Effector memory CD4-positive, alpha-beta T cell (primary cell): ENCODE measurements at places on chromosomes 12 and 14.

DNA sequence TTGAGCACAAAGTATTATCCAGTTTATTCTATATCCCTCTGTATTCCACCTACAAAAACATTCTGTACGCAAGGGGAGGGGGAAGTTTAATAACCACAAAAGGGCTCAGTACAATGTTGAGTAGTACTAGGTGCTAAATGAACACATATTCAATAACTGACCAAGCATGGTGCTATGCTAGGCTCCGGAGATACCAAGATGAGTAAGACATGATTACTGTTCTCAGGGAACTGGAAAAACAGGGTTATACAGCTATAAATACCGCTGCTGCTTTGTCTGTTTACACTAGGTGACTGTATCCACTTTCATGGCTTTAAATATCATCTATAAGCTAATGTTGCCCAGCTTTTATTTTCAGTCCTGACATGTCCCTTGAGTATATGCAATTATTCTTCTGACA lies 135.8 kb downstream of the INSM2 start:
- no peak for DNase-seq

DNA sequence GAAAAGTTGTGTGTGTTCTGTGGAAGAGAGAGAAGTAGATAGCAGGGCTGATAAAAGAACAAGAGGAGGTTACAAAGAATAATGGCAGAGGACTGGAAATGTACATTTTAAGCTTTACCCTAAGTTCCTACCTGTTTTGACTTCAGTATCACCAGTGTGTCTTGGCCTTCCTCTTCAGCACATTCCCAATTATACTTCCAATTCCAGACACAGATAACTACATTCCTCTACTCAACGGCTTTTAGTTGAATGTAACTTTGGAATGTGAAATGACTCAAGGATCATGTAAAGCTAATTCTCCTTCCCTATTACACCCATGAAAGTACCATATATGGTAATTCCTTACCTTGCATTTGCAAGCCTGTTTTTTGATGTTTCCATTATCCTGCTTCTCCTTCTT lies 5.0 kb downstream of the MGST1 start:
- DNase-seq: no peak

GRCh38 chr12:95637471-95638155 lies 86.3 kb upstream of the USP44 start:
- DNase-seq: no peak

- no peak for DNase-seq
These were observed 83.7 kb downstream of the TMEM30B start for GRCh38 chr14:61197416-61197815.

GRCh38 chr12:58262796-58263195 lies 321.4 kb downstream of the ATP23 start:
- no peak for DNase-seq

GRCh38 chr14:103693515-103693914 lies 21.7 kb downstream of the XRCC3 start:
- no peak for DNase-seq

- no peak for DNase-seq
These were observed 203.1 kb upstream of the CNOT2 start for GRCh38 chr12:70040141-70040540.

DNA sequence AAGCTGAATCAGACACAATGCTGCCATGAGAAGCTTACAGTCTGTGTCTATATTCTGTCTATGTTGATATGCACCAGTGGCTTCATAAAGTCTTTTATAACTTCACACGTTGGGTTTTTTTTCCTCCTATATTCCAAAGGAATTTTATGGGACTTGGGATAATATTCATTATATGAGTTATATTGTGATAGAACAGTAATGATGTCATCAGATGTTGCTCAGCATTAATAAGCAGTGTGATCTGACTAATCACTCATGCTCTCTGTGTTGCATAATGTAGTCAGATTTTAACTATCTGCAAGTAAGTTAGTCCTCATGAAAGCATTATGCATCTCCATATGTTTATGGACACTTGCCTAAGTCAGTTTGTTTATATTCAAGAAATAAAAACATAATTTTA lies 159.6 kb downstream of the PLCZ1 start:
- no peak for DNase-seq

- DNase-seq: no peak
These were observed 4.5 kb upstream of the OAS2 start for GRCh38 chr12:112973818-112974231.

DNA sequence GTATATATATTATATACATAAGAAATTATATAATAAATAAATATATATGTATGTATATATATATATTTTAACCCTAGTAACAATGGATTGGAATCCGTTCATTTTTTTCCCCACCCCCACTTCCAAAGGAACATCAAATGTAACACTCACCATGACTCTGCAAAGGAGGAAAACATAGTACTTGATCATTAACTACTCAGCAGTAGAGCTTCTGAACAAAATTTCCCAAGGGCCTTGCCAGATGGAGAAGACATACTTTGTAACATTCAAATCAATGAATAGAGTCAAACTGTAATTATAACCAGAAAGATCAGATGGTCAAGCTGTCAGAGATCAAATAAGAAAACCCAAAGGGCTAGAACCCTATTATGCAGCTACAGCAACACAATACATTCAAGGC lies 126.0 kb upstream of the CNTN1 start:
- DNase-seq: no peak

- no peak for DNase-seq
These were observed 90.8 kb downstream of the NPAS3 start for GRCh38 chr14:33029511-33029910.

DNA sequence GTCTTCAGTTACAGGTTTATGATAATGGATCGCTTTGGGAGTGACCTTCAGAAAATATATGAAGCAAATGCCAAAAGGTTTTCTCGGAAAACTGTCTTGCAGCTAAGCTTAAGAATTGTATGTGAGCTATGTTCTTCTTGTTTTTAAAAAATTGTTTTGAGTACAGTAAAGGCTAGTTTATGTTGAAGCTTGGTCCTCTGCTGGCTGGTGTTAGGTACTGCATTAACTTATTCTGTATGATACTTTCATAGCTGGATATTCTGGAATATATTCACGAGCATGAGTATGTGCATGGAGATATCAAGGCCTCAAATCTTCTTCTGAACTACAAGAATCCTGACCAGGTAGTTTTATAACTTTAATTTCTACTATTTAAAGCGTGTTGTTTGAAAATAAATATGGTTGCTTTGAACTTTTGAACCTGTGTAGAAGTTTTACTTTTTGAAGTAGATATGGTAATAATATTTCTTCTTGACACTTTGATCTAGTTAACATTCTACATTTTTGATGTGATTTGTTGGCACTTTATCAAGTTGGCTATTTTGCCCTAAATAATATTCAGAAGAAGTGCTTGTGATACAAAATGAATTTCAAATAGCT lies 55.7 kb downstream of the VRK1 start:
- no peak for DNase-seq

- DNase-seq: no peak
These were observed 59.1 kb upstream of the SLC6A13 start for GRCh38 chr12:321606-322326.

DNA sequence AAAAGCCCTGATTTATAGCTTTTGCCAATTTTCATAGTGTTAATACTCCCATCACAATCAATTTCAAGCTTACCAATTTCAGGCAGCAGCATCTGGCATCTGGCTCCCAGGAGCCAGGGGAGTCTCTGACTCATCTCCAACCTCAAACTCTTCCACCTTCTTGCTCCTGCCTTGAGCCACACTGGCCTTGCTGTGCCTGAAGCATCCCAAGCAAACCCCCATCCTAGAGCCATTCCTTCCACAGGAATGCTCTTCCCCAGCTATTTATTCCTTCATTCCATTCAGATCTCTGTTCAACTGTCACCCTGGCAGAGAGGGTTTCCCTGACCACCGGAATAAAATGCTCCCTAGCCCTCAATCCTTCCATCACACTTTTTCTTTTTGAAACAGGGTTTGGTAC lies 13.9 kb upstream of the PPP1CC start:
- no peak for DNase-seq

- no peak for DNase-seq
These were observed 148.1 kb downstream of the LMNTD1 start for GRCh38 chr12:25404955-25405354.

- DNase-seq: no peak
These were observed 1704.1 kb upstream of the FLRT2 start for GRCh38 chr14:83825843-83826242.

GRCh38 chr12:68794653-68795251 lies 13.2 kb upstream of the MDM2 start:
- DNase-seq: no peak

- DNase-seq: no peak
These were observed 22.8 kb downstream of the COX8C start for GRCh38 chr14:93369713-93370266.

- no peak for DNase-seq
These were observed 18.5 kb upstream of the SLC10A1 start for GRCh38 chr14:69815556-69815955.

DNA sequence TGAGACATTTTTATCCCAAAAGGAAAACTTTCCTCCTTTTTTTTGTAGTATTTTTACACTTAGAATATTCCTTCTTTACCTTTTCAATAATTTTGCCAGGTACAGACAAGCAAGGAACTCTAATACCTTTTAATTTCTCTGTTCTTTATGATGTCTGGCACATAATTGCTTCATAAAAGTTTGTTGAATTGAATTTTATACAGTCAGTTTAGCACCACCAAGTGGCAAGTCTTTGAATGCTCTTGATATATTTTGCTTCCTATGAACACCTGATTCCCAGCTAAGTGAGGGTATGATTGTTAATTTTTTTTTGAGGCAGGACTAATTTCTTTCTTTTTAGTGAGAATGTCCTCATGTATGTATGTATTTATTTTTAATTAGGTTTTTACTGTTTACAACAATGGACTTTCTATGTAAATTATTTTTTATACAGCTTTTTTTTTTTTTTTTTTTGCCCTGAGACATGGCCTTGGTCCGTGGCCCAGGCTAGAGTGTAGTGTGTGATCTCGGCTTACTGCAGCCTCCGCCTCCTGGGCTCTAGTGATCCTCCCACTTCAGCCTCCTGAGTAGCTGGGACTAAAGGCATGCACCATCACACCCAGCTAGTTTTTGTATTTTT lies 6.9 kb downstream of the TBC1D15 start:
- DNase-seq: no peak

DNA sequence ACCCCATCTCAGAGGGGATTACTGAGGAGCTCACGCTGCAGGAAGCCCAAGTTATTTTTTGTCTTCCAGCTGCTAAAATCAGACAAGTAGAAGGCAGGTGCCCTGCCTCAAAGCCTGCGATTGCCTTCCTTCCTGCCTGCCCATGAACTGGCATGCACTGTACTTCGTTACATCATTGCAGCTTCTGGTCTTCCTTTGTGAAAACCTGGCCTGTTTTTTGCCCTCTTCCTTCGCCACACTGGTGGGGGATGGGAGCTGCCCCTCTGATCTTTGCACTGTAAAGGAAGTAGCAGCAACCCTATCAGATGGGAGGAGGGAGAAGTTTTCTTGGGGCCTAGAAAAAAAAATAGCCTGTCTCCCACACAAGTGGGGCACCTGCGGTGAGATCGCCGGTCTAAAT lies 1098.7 kb downstream of the BCL11B start:
- DNase-seq: peak; percentile 43
